Epithelial cell of esophagus (primary cell): ENCODE measurements at places on chromosomes 7 and 10.
A peak's percentile ranks its signal among the peaks of the same experiment; 100 is the strongest.

- no peak for DNase-seq
These were observed 53.4 kb upstream of the FHIP2A start for GRCh38 chr10:114767986-114768821.

DNA sequence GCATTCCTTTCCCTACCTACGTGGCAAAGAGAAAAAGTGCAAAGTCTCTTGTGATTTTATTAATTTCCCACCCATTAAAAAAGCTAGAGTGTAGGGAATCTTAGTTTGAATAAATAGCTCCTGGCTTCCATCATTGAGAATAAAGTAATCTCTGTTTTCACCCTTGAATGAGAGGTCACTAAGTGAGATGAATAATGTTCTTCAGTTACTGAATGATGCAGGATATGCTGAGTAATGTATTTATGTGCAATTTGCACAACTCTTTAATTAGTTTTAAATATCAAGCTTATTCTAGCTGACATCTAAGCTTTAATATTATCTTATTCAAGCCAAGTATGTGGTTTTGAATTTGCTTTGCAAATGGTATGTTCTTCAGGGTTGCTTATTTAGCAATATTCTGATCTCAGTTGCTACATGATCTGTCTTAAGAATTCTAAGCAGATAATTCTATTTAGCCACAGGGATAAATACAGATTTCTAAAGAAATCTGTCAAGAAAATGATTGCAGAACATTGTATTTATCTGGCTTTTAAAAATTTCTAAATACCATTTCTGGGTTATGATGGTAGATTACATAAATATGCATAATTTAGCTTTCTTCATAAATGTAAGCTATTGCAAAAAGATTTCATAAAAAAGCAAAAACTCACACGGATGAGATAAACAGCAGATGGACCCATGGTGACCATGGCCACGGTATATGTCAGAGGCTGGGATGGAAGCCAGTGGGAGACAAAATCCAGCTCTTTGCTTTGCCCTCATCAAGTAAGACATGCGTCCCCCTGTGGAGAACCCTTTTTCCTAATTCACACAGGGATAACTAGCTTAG is 141.0 kb downstream of the MACC1 start:
- DNase-seq = no peak

GRCh38 chr7:152355474-152356057 is 80.2 kb downstream of the KMT2C start:
- DNase-seq = no peak

GRCh38 chr10:17029581-17030271 is 99.9 kb downstream of the CUBN start:
- peak; percentile 74 for DNase-seq

DNA sequence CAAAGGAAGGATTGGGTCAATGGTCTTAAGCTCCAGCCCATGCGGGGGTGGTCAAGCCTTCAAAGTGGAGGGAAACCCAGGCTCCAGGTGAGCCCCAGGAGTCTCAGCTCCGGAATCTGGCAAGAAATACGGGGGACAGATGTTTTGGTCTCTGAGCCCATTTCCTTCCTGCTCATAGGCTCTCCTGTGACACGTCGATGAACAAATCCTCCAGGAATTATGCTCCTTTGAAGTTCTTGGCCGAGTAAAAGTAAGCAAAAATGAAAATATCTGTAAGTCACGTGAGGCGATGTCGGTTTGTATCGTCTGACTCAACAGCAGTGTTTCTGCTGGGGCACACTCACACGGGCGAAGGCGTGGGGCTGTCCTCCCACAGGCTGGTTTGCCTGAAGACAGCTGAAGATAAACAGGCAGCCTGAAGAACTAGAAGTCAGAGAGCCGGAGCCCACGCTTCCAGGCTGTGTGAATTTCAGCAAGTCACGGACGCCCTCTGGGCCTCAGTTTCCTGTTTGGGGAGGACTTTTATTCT is 52.6 kb upstream of the SMNDC1 start:
- peak; percentile 87 for DNase-seq

GRCh38 chr7:121945066-121945465 is 72.1 kb downstream of the PTPRZ1 start:
- peak; percentile 60 for DNase-seq

GRCh38 chr7:116554436-116554835 is 29.6 kb downstream of the CAV1 start:
- DNase-seq = no peak
